ENCODE measurements at places on chromosomes 7 and 10. TPM values are rescaled to one million over a fixed set of nuclear protein-coding genes. Genes with fewer than 3 reads are reported as not detected.

FOXI2 gene
- total RNA-seq = 0.32 TPM

CALHM1 gene
- 0.20 TPM for total RNA-seq

CXCL12 gene
- 7.1 TPM for total RNA-seq

OR2A1 gene
- total RNA-seq = 0.45 TPM

Measured in motor neuron (in vitro differentiated cells).